Stomach (tissue), 19 donors: ENCODE measurements at places on chromosomes 1 and 21. TPM values are rescaled to one million over a fixed set of nuclear protein-coding genes. Genes with fewer than 3 reads are reported as not detected.

The NBPF11 gene
- 6.2 TPM for polyA plus RNA-seq

The PTGER3 gene
- 15.9 TPM for polyA plus RNA-seq

The EPHA2 gene
- 11.0 TPM for polyA plus RNA-seq

The POTED gene
- not detected for polyA plus RNA-seq

The PLA2G2F gene
- not detected for polyA plus RNA-seq

The TEX35 gene
- polyA plus RNA-seq, result 0.76 TPM

The ITGB2 gene
- polyA plus RNA-seq, result 6.7 TPM

The ALX3 gene
- polyA plus RNA-seq, result not detected

The SLC44A3 gene
- 12.0 TPM for polyA plus RNA-seq

The PAQR6 gene
- 2.0 TPM for polyA plus RNA-seq

The COL9A2 gene
- polyA plus RNA-seq, result 7.5 TPM

The LHX4 gene
- not detected for polyA plus RNA-seq

The EDN2 gene
- 1.5 TPM for polyA plus RNA-seq

The WDR77 gene
- polyA plus RNA-seq, result 25.1 TPM

The HNRNPCL2 gene
- not detected for polyA plus RNA-seq

The IQCC gene
- 2.1 TPM for polyA plus RNA-seq

The PDE9A gene
- 8.1 TPM for polyA plus RNA-seq

The SYT6 gene
- polyA plus RNA-seq, result 0.18 TPM

The PTCH2 gene
- 0.50 TPM for polyA plus RNA-seq

The GFI1 gene
- 0.61 TPM for polyA plus RNA-seq

The C1QA gene
- polyA plus RNA-seq, result 62.7 TPM

The TMCO4 gene
- 16.7 TPM for polyA plus RNA-seq

The ZNF684 gene
- polyA plus RNA-seq, result 2.7 TPM

The PRR9 gene
- not detected for polyA plus RNA-seq

The CFHR1 gene
- polyA plus RNA-seq, result not detected

The S100A8 gene
- polyA plus RNA-seq, result 144 TPM

The KRTAP13-2 gene
- not detected for polyA plus RNA-seq

The CTBS gene
- polyA plus RNA-seq, result 8.9 TPM

The TMEM81 gene
- 2.3 TPM for polyA plus RNA-seq

The MYOG gene
- polyA plus RNA-seq, result not detected

The BCL10 gene
- polyA plus RNA-seq, result 9.9 TPM

The GBP2 gene
- polyA plus RNA-seq, result 119 TPM

The TLCD4 gene
- 2.2 TPM for polyA plus RNA-seq

The ZSWIM5 gene
- polyA plus RNA-seq, result 0.76 TPM

The UROD gene
- polyA plus RNA-seq, result 78.4 TPM

The MEGF6 gene
- 18.6 TPM for polyA plus RNA-seq

The TEX38 gene
- polyA plus RNA-seq, result not detected

The LMX1A gene
- polyA plus RNA-seq, result not detected

The RRP15 gene
- polyA plus RNA-seq, result 3.0 TPM

The CHI3L1 gene
- 6.0 TPM for polyA plus RNA-seq

The FCMR gene
- polyA plus RNA-seq, result 3.7 TPM

The SPATA45 gene
- polyA plus RNA-seq, result not detected

The IFI44 gene
- polyA plus RNA-seq, result 27.4 TPM

The CASZ1 gene
- 11.8 TPM for polyA plus RNA-seq

The TMEM54 gene
- 249 TPM for polyA plus RNA-seq

The AKT3 gene
- 6.6 TPM for polyA plus RNA-seq

The ARMH1 gene
- 8.6 TPM for polyA plus RNA-seq

The NOTCH2NLA gene
- 6.7 TPM for polyA plus RNA-seq

The TNFRSF8 gene
- polyA plus RNA-seq, result 1.5 TPM

The GUCA2A gene
- polyA plus RNA-seq, result not detected
